Stimulated activated CD8-positive, alpha-beta memory T cell treated with anti-CD3 and anti-CD28 coated beads, Interleukin-7, amount 100 ng/mL, for 4 hours (primary cell): ENCODE measurements at places on chromosomes 7 and 10.

- no peak for DNase-seq
Measured at GRCh38 chr10:43166207-43166879, 28.1 kb downstream of the CSGALNACT2 start.

GRCh38 chr10:95229724-95230627 is 35.9 kb downstream of the ACSM6 start:
- no peak for DNase-seq

DNA sequence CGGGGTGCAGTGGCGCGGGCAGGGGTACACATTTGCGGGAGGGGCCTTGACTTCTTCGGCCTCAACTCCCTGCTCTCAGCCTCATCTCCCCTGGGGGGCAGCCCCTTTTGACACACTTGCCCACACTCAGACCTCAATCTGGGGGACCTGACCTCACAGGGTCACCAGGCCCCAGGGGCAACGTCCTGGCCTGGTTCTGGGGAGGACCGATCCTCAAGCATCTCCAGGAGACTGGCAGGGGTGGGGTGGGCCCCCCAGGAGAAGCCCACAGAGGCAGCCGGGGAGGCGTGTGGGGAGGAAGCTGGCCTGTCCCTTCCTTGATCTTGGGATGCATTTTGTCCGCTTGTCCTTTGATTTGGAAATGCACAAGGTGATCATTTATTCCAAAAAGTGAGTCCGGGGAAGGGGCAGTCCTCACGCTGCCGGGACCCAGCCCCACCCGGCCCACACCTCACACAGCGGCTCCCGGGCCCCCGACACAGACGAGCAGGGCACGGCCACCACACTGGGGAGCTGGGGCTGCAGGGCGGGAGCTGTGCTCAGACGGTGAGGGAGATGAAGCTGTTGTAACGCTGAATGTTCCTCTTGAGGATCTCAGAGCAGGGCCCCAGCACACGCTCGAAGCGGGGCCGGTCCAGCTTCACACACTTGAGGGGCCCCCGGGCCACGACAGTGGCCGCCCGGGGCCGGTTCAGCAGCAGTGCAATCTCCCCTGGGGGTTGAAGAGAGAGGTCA is 30.4 kb upstream of the PDGFA start:
- DNase-seq: no peak

- no peak for DNase-seq
Measured at GRCh38 chr10:93766918-93767317, 9.2 kb downstream of the LGI1 start.

GRCh38 chr7:314853-315252 is 24.9 kb downstream of the FOXL3 start:
- DNase-seq: no peak

GRCh38 chr7:157743781-157744525 is 407.1 kb downstream of the DNAJB6 start:
- DNase-seq: no peak

DNA sequence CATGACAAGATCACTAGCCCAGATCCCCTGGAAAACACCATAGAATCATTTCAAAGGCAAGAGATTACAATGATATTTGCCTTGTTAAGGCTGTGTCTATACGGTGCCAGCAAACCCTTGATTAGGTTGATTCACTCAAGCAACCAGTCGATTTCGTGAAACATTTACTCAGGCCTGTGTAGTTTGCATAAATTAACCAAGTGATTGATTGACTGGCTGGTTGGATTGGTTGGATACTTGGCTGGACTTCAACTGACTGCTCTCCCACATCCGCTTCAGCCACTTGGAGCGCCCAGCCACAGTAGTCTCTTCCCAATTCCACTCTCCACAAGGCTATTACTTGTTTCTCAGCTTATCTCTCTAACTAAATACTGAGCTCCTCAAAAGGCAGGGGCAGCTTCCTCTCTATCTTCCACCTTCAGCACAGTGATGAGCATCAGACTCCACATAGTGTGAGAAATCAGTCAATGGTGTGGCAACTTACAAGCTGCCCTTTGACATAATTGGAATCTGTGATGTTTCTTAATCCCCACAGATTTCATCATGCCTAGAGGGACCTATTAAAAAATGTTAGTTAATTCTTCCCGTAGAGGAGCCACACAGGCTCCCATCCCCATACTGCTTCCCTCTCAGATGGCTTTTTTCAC is 217.4 kb downstream of the GRM8 start:
- DNase-seq: no peak

DNA sequence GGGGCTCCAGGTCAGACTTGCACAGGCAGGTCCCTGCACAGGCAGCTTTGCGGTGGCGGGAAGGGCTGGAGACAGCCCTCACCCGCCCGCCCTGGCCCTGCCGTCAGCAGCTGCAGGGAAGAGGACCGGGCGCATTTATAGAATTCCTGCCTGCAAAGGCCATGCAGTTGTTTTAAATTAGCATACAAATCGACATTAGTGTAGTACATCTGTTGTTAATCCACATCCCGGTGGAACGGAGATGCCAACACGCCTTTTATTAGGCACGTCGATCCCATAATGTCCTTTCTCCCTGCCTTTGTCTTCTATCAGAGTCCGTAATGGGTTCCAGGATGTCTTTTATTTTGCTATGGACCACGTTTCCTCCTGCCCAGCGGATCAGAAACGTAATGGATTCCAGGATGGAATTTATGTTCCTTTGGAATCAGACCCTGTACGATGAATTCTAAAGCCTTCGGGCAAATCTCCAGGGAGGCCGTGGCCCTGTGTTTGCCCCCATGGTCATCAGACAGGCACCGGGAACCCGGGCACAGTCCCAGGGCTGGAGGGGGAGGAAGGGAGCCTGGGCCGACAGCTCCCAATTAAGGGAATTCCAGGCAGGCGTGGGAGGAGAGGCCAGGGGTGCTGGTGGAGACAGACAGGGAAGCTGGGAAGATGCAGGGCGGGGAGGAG is 123.9 kb downstream of the COL26A1 start:
- DNase-seq: no peak

GRCh38 chr7:22799633-22800032 is 23.0 kb downstream of the TOMM7 start:
- no peak for DNase-seq

GRCh38 chr10:42975005-42975493 is 101.8 kb upstream of the RET start:
- DNase-seq: no peak

DNA sequence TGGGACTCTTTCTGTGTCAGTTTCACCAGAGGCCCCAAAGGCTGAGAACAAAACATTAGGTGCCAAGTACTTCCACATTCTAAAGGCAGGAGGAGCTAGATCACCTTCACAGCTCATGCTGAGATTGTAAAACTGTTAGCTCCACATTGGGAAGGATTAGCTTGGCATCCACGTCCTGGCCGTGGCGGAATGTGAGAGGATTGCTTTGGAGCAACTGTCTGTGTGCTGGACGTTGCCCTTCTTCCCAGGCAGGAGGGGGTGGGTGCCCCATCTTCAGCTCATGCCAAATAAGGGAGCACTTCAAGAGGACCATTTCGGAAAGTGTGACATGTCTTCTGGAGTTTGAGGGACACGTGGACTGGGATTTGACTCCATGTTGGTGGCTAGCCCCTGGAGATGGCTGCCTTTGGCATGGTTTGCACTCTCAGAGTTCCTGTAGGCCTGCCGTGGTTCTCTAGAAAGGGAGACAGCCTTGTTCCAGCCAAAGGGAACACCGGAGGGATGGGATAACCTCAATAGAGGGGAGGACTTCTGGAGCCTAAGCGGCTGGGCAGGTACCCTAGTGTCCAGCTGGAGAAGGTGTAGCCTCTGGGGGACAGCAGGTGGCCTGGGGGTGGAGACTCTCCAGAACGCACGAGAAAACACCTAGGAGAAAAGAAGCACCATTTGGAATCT is 19.9 kb upstream of the FMC1 start:
- no peak for DNase-seq

DNA sequence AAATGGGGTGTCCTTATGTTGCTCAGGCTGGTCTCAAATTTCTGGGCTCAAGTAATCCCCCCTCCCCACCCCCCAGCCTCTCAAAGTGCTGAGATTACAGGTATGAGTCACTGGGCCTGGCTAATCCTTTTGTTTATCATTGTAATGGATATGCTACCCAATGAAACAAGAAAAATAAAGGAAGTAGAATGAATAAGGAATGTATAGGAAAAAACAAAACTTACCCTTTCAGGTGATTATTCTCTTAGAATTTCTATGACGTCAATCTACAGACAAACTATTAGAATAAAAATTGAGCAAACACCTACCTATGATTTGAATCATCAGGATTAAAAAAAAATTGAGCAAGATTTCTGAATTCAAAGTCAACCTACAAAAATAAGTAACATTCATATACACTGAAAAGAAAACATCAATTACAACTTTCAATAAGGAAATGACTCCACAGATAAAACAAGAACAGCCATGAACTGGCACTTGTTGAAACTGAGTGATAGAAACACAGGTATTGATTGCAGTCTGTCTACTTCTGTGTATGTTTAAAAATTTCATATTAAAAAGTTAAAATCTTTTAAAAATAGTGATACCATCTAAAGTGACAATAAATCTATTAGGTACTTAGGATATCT is 12.2 kb downstream of the ADAM12 start:
- DNase-seq: no peak

GRCh38 chr10:73207883-73208282 is 39.2 kb downstream of the DNAJC9 start:
- DNase-seq: no peak

GRCh38 chr10:17912754-17913153 is 39.0 kb upstream of the SLC39A12 start:
- no peak for DNase-seq

GRCh38 chr10:133278577-133279265 is 2.1 kb upstream of the ADAM8 start:
- DNase-seq: no peak

- DNase-seq: no peak
Measured at GRCh38 chr7:30771880-30772425, 736 bp downstream of the MINDY4 start.

DNA sequence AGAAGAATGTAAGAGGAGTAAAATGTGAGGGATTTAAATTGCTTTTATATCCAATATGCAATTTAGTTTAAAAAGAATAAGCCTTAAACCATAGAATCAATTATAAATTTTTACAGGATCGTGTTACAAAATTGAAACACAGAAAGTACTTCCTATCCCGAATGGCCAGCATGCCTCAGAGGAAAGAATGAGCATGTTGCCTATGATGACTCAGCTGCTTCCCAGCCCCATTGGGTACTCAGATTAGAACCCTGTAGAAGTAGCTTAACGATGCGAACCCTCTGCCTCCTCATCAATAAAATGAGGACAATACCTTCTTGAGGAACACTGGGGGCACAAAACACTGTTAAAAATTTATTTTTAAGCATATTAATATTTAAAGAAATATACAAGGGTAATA is 113.4 kb upstream of the CDK1 start:
- no peak for DNase-seq

- DNase-seq: no peak
Measured at GRCh38 chr7:34042406-34042805, 137.1 kb downstream of the BMPER start.

DNA sequence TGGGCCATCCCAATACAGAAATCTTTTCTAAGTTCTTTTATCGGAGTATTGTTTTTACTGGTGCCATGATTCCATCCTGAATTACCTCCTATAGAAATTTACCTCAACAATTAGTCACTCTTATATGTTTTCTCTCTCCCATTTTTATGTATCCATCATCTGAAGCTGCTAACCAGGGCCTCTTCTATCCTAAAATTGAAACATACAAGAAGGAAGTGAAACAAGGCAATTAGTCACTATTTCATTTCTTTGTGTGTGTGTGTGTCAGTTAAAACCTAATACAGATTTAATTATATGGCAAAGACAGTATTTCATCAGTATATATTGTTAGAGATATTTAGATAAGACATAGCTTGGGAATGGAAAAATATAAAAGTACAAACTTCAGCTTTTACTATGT is 148.4 kb upstream of the AHR start:
- DNase-seq: no peak

DNA sequence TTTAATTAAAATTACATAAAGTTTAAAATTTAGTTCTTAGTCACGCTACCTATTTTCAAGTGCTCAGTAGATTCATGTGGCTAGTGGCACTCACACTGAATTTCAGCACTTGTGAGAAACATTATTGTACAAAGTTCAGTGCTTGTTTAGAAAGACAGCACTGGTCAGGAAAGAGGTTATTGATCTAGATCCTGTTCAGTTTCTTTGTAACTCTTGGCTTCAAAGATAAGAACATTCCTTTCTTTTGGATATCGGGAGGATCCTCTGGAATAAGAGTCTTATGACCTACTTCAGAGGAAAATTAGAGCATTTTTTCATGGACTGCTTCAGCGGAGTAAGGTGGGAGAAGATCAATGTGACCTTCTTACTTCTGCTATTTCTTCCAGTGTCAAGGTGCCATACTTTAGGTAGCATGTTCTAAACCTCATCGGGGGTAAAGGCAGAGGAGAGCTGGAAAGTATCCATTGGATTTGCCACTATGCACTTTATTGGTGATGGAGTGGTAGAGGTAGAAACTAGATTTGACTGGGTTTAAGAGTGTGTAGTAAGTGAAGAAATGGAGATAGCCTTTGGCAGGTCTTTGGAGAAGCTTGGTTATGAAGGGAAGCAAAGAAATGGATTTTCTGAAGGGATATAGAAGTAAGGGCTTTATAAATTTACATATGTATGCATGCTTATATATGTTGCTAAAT is 39.9 kb downstream of the PHYHIPL start:
- no peak for DNase-seq

- no peak for DNase-seq
Measured at GRCh38 chr10:67297637-67298181, 371.9 kb downstream of the LRRTM3 start.

DNA sequence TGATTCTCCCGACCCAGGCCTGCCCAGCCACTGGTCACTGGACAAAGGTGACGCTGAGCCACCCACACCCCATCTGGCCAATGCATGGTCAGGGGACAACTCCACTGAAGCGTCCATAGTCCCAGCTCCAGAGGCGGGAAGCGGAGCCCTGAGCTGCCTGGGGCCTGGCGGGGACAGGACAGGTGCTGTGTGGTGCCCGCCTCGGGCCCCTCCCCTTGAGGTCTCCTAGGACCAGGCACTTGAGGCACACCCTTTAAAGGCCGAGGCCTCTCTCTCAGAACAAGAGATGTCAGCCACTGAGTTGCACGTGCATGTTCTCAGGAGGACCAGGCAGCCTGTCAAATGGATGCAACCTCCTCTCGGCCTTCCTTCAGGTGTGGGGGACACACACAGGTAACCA is 52.5 kb upstream of the PPP2R2D start:
- no peak for DNase-seq

GRCh38 chr7:155032978-155033377 is 30.1 kb upstream of the PAXIP1 start:
- DNase-seq: no peak

DNA sequence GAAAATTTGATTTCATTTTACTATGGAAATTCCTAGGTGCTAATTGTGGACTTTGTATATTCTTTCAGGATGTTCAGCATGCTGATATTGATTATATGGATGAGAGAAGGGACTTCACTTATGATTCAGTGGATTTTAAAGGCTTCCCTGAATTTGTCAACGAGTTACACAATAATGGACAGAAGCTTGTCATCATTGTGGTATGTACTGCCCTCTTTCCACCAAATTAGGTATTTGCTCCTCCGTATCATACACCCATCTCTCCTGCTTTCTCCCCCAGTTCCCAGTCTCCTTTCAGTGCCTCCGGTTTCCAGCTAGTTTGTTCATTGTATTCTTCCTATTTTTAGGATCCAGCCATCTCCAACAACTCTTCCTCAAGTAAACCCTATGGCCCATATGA is 34.6 kb downstream of the MGAM start:
- no peak for DNase-seq
